ENCODE measurements at places on chromosomes 16 and 17.
A peak's percentile ranks its signal among the peaks of the same experiment; 100 is the strongest.

GRCh38 chr16:67286441-67287235 lies 7.3 kb downstream of the PLEKHG4 start:
- no peak for DNase-seq

- DNase-seq: no peak
Observed at GRCh38 chr17:8910969-8911604, 43.6 kb upstream of the PIK3R6 start.

DNA sequence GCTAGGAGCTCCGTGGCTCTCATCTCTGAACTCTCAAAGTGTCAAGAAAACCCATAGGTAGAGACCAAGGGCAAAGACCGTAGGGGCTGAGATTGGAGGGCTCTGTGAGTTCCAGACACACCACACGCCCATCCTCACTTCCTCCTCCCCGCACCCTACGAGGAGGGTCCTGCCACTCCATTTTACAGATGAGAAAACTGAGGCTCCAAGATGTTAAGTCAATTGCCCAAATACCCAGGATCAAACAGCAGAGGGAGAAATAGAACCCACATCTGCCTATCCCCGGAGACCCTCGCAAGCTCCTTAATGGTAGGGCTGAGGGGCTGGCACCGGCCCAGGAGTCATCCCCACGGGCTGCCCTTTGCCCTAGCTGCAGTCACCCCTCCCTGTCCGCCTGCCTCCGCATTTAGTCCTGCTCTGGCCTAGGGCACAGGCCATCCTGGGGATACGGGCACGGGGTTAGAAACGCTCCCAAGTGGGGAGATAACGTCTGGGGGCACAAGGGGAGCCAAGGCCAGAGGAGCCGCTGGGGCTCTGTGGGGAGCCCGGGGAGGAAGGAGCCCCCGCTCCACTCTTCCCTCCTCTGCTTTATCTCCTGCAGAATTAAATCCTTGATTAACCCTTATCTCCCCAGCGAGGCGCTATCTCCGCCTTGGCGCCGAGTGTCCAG lies 54.1 kb upstream of the ZC3H18 start:
- no peak for DNase-seq

- DNase-seq: no peak
Observed at GRCh38 chr16:19559242-19559910, 3.9 kb downstream of the VPS35L start.

DNA sequence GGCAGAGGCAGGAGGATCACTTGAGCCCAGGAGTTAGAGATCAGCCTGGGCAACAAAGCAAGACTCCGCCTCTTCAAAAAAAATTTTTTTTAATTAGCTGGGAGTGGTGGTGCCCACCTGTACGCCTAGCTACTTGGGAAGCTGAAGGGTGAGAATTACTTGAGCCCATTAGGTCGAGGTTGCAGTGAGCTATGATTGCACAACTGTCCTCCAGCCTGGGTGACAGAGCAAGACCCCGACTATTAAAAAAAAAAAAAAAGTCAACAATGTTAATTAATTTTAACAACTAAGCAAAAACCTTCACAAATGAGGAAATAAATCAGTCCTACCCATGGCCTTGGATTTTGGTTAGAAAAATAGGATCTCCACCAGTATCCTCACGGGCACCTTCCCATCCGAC lies 5.4 kb downstream of the DHX58 start:
- no peak for DNase-seq

DNA sequence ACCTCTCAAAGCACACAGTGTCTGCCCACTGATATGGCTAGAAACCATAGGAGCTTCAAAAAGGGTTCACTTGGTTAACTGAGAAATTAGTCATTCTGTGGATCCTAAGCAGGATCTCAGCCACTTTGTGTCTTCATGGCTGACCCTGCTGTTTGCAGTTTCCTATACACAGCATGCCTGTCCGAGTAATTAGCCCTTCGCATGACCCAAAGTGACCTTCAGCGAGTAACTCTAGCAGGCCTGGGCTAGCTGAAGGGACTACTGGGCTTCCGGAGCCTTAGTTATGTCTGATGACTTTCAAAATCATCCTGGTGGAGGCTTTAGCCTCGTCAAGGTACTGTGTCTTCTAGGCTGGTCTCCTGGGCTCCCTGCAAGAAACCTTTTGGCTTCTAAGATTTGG lies 28.9 kb upstream of the FBXW10B start:
- DNase-seq: no peak

GRCh38 chr16:25052151-25052511 lies 37.0 kb upstream of the ARHGAP17 start:
- no peak for DNase-seq

GRCh38 chr17:70857351-70857750 lies 688.0 kb downstream of the KCNJ2 start:
- DNase-seq: no peak

DNA sequence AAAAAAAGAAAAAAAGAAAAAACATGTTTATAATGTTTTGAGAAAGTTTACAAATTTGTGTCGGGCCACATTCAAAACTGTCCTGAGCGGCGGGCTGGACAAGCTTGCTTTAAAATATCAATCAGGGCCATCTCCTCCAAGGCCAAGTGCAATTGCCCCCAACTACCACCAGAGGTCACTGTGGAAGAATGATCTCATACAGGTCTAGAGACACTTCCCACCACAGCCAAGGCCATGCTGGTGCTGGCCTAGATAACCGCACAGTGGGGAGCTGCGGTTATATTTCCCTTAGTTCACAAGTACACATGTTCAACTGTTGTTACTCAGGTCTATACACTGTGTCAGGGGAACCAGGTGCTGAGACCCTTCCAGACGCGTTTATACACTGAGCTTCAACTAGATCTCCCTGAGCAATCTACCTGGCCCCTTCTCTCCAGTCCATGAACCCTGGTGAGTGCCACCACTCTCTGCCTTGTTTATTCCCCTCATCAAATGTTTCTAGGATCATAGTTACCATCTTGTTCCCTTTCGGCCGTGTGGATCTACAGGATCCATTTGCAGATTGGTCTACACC lies 83.8 kb upstream of the CCL2 start:
- DNase-seq: peak; percentile 42

GRCh38 chr16:964356-965035 lies 6.3 kb downstream of the LMF1 start:
- peak; percentile 36 for DNase-seq

- DNase-seq: no peak
Observed at GRCh38 chr17:75843577-75844529, at the start of gene UNC13D. TSS of gene UNC13D (minus strand) at chr17:75844404. CDS start at chr17:75844337, 67 bp downstream.

- DNase-seq: no peak
Observed at GRCh38 chr17:76104140-76104895, 731 bp upstream of the EXOC7 start.

DNA sequence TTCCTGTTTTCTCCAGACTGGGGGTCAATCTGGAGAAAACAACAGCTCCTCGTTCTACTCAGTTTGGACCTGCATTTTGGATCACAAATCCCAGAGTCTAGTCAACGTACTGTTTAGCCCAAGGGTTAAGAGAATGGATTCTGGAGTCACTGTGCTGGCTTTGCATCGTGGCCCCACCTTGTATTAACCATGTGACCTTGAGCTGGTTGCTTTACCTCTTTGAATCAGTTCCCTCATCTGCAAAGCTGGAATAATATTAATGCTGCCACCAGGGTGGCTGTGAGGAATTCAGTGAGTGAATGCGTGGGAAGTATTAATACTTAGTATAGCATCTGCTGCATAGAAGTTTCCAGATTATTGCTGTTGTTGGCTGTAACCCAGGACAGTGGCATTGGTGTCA lies 11.3 kb upstream of the DHRS7C start:
- DNase-seq: no peak

DNA sequence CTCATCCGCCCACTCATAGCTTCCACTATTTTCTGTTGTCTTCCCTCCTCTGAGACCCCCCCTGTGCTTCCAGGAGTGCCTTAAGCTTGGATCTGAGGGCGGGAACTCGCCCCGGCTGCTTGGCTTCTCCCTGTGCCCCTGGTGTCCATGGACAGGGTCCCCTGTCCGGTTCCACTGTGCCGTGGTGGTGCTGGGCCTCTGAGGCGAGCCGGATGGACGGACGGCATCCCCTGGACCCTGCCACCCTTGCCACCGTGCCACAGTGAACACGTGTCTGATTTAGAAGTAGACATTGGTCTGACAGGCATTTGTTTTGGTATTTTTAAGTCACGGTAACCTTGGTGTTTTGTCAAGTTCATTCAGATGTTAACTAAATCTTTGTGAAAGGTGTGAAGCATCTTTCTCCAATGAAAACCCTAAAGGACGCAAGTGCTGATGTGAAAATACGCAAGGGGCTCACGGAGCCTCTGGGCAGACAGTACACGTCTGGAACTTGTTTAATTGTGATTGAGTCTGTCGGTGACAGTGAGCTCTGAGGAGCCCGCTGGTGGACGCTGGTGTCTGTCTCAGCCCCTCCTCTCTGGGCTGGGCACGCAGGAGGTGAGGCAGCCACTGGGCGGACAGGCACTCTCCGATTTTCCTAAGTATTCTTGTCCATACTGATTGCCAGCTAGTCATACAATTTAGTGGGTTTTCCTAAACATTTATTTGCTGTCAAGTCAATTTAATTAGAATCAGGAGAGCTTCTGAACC lies 26.3 kb downstream of the ZNF750 start:
- DNase-seq: no peak

GRCh38 chr17:81870981-81871386 lies at the start of gene ARHGDIA:
TSS of gene ARHGDIA (minus strand) at chr17:81871337. CDS start at chr17:81869930, 1,407 bp downstream.
- no peak for DNase-seq

- no peak for DNase-seq
Observed at GRCh38 chr17:39404542-39405378, 3.3 kb upstream of the FBXL20 start.

DNA sequence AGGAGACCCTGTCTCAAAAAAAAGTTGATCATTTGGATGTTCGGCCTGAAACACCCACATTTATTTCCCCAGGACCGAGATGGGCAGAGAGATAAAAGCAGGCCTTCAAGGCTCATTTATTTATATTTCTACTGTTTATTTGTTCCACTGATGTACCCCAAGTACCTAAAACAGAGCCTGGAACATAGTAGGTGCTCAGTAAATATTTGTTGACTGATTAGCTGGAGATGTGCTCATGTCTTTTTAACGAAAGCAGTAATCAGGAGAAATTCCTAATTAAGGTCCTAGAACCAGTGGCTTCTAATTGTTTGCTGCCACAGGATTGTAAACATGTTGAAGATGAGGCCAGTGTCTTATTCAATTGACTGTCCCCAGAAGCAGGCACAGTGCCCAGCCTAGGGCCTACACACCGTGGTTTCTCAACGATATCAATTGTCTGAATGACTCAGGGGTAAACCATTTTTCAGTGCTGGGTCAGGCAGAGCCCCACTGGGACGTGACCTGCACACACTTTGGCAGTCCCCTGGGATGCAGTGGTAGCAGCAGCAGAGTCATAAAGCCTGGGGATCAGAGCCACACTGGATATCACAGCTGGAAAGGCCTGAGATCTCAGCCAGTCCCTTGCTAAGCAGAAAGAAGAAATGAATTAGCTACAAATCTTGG lies 34.8 kb downstream of the SOST start:
- peak; percentile 98 for DNase-seq

DNA sequence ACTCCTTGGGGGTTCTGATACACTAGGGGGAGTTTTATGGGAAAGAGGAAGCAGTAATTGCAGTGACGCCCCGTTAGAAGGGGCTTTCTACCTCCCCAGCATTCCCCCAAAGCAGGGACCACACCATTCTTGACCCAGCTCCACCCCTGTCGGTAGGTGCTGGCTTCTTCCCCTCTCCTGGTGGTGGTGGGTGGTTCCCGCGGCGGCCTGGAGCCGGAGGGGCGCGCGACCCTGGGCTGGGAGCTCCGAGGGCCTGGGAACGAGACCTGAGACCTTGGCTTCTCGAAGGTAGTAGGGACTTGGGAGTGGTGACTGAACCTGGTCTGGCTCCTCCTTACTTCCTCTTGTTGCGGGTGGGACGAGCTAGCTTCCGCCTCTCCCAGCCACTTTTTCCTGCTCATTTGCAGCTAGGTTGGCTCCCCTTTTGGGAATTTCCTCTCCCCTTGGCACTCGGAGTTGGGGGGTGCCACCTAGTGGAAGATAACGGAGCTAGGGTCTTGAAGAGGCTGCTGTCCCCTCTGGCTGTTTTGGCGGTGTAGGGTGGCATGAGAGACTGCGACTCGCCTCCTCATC lies 438 bp downstream of the GRN start:
- peak; percentile 84 for DNase-seq

GRCh38 chr17:75893305-75894048 lies 3.3 kb downstream of the TRIM65 start:
- no peak for DNase-seq

Data from SJSA1 (cell line).